Stimulated activated CD4-positive, alpha-beta T cell treated with anti-CD3 and anti-CD28 coated beads, TNF-alpha, amount 100 ng/mL, for 48 hours (primary cell): ENCODE measurements at places on chromosomes 2 and 18.

GRCh38 chr2:46657042-46657504 lies 177.7 kb downstream of the TMEM247 start:
- no peak for DNase-seq

DNA sequence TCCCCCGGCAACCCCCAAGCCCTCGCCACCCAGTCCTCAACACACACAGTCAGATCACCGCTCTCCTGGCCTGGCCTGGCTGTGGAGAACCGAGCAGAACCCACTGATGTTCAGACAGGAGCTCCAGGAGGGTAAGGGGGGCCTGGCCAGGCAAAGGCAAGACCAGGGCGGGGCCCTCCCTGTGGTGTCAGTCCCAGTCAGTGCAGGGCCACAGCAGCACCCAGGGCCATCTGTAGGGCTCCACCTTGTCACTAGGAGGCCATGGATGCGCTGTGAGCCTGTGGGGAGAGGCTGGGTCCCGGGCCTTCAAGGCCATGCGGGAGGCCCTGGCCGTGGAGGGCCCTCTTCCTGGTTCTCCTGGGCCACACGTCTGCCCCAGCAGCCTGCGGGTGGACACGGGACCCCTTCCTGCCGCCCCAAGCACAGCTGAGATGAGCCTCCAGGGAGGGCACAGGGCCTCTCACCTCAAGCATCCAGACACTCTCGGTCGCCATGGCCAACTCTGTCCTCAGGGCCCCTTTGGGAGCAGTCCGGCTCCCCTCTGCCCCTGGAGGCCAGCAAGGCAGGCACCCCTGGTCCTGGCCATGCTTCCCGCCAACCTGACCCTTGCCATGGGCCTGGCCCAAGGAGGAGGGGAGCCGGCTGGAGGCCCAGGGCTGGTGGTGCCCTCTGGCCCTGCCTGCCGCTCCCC lies 2.0 kb downstream of the ANO7 start:
- no peak for DNase-seq

- DNase-seq, result no peak
These were observed 20.5 kb upstream of the KIF1A start for GRCh38 chr2:240840435-240841060.

DNA sequence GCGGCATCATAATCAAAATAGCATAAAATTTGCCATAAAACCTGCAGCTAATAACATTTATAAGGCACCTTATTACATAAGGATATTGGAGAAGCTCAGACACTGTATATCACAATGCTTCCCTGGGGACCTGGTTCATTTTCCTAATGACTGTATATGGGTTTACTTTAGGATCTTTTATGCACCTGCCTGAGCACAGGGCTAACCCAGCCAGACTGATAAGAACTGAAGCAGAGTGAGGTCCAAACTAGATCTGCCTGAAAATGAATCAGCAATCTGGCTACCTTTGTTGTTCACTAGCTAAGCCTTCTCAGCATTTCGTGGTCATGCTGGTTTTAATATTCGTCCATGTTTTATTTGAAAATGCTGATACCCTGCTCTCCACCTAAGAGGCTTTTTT lies 1922.3 kb upstream of the CELF4 start:
- DNase-seq, result no peak

DNA sequence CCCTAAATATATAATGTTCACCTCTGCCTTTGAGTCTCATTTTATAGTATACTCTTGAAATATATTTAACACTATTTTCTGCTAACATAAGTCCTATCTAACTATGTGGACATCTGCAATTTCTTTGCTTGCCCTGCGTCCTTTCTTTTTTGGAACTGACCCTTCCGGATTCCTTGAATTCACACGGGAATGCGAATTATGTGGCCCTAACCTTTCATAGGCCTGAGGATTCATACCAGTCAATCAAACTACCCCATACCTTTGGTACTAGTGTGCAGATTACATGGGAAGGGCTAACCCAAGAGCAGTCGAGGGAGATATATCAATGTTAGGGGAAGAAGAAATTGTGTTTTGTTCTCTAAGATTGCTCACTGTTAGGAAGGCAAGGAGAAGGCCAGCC lies 56.4 kb downstream of the NRXN1 start:
- no peak for DNase-seq

GRCh38 chr18:46333431-46334135 lies 229.4 kb downstream of the HAUS1 start:
- no peak for DNase-seq

GRCh38 chr2:46029332-46029811 lies 267.8 kb upstream of the EPAS1 start:
- DNase-seq, result no peak

GRCh38 chr2:204150721-204151120 lies 214.2 kb downstream of the ICOS start:
- DNase-seq, result no peak

GRCh38 chr2:197167608-197168314 lies 142.8 kb downstream of the ANKRD44 start:
- no peak for DNase-seq

DNA sequence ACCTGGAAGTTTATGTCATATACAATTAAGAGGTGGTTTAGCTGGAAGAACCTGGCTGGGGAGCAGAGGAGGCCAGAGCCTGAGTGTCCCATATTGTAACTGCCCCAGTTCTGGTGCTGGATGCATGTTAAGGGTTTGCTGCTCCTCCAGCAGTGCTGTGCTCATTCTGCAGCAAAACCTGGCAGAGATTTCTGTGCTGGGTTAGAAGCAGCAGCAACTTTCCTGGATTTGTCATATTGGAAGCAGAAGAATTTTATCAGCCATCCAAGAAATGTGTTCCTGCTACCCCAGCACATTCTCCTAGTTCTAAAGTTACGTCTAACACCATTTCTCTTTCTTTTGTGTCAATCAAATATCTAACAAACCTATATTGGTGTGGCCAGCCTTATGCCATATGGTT lies 284.1 kb downstream of the TDRD15 start:
- DNase-seq, result no peak

DNA sequence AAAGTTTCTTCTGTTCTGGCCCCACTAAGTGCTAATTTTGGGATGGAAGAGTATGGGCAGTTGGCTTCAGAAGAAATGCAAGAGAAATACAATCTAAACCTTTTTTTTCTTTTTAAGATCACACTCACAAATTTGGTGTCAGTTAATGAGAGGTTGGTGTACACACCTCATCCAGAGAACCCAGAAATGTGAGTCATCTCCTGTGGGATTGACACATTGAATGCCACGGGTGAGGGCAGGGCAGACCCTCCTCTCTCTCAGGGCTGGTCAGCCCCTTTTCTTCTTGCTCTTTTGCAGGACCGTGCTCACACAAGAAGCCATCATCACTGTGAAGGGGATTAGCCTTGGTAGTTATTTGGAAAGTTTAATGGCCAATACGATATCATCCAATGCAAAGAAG lies 19.2 kb downstream of the PRELID3A start:
- no peak for DNase-seq

GRCh38 chr2:39625193-39625926 lies 40.4 kb upstream of the TMEM178A start:
- no peak for DNase-seq

DNA sequence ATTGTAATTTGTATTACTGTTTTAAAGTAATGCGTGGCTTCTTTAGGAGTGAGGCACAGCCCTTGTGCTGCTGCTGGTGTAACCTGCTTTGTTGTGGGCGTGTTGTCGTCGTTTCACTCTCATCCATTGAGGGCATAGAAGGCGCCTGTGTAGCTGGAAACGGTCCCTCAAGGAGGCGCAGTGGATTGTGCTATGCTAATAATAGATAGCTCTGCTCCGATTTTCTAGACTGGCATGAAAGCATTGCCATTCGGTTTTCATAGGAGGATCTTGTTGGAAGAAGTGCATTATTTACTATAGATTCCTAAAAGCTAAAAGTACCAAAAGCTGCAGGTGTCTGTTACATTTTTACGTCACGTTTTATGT lies 17.9 kb downstream of the RAB12 start:
- DNase-seq, result no peak

GRCh38 chr2:38254796-38255195 lies 122.3 kb downstream of the ATL2 start:
- no peak for DNase-seq

GRCh38 chr18:50457639-50458038 lies 82.8 kb downstream of the SKA1 start:
- no peak for DNase-seq

DNA sequence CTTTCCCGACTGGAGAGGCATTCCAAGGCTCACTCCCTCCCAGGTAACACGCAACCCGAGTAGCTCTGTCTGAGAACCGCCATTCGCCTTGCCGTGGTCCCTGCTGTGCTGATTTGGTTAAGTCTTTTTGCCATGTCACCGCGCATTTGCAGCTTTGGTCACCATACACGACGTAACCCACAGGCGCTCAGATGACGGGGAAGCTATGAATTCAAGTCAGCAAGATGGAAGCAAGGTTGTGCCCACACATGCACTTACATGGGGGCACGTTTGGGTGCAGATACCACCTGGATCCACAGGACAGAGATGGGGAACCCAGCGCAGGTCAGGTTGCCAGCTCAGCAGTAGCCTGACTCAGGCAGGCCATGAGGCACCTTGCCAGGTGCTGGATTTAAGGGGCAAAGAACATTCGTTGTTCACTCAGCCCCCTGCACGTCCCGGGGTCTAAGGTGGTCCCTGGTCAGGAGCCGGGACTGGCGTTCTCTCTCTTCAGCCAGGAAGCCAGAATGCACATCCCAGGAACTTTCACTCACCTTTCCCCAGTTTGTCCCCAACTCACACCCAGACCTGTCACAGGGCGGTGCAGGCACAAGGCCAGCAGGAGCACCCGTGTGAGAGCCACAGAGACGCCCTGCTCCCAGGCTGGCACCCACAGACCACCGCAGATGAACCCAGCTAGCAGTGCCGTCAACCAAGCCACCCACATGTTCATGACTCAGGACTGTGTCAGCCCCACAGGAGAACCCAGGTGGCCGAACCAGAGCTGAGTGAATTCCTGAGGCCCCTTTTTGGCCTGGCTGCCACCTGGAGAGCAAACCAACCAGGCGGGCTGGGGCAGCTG lies 19.9 kb downstream of the SNED1 start:
- no peak for DNase-seq

DNA sequence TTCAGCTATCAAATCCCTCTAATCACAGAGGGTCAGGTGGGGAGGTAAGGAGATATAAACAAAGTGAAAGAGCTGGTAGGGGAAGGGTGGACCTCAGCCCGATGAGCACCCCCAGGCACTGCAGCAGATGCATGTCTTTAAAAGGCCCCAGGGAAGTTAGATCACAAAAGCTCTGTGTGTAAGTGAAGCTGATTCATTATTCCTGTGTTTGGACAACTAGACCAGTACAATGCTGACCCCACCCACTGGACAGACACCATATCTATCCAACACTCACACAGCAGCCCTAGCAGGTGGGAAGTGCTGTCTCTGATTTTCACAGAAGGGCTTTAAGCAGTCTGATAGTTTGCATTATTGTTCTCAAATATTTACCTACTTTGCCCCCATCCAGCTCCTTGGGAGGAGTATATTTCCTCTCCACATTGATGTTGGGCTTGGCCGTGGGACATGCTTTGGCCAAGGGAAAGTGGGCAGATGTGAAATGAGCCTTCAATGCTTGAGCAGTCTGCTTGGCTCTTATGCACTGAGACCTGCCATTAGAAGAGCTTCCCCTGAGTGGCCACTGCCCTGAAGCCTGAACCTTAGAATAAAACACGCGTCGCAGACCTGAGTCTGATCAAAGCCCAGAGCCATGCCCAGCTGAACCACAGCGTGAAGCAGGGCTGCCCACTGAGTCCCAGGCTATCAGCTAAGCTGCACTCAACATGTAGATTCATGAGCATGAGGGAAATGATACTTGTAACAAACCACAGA lies 111.4 kb downstream of the COPS8 start:
- no peak for DNase-seq

DNA sequence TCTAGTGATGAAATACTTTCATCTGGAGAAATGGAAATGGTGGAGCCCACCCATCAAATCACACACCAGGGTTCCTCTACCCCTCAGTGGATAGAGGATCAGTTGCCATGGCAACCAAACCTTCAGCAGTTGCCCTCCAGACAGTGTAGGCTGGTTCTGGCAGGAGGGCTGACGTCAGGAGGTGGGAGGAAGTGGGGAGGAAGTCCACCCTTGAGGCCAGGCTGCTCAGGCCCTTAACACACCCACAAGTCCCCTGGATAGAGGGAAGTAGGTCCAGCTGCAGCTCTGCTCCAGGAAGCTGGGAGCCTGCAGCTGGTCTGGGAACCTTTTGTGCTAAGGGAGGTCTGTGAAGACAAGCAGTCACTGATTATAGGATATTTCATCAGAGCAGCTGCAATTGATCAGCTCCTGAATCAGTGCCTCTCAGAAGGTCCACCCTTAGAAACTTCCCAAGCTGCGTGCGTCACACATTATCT lies 186.6 kb downstream of the MTX2 start:
- no peak for DNase-seq

DNA sequence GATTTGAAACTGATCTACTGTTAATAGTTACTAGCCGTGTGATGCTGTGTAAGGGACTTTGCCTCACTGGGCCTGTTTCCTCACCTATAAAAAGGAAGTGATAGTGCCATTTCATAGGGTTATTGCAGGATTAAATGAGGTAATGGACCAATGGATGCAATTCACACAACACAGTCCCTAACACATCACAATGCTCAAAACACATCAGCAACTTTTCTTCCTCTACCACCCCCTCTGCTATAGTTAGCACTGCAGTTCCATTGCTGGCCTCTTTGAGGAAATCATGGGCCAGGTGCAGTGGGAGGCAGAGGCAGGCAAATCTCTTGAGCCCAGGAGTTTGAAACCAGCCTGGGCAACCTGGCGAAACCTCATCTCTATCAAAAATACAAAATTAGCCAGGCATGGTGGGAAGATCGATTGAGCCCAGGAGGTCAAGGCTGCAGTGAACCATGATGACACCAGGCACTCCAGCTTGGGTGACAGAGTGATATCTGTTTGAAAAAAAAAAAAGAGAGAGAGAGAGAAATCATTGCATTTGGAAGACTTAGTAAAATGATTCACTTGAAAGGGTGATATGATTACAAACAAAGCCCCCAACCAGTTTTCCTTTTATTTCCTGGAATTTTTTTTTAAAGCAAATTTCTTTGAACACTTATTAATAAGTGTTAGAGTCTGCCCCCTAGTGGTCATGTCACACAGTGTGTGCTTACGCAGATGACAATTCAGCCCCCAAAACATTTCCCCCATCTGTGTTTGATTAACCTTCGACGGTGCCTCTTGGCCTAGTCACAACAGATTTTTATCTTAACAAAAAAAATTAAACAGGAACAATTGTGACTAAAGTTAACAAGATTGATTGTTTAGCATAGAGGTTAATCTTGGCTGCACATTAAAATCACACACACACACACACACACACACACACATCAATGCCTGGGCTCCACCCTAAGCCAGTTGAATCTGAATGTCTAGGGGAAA lies 88.6 kb upstream of the BCL11A start:
- DNase-seq, result peak; percentile 8
